Pancreas (tissue), 10 donors: ENCODE measurements at places on chromosomes 2 and 18. TPM values are rescaled to one million over a fixed set of nuclear protein-coding genes. Genes with fewer than 3 reads are reported as not detected.

Gene DPY30
- polyA plus RNA-seq: 46.8 TPM

Gene POMC
- polyA plus RNA-seq: 8.2 TPM

Gene IL36B
- polyA plus RNA-seq: not detected

Gene KLHL41
- 2.7 TPM for polyA plus RNA-seq

Gene SLC38A11
- polyA plus RNA-seq: 3.9 TPM

Gene ERMN
- polyA plus RNA-seq: 0.54 TPM

Gene STARD6
- polyA plus RNA-seq: not detected

Gene MRPL33
- polyA plus RNA-seq: 120 TPM

Gene RIT2
- polyA plus RNA-seq: not detected

Gene MYO3B
- 0.38 TPM for polyA plus RNA-seq

Gene FOXI3
- polyA plus RNA-seq: not detected

Gene PKP4
- polyA plus RNA-seq: 20.4 TPM

Gene LRP2
- polyA plus RNA-seq: not detected

Gene WNT10A
- 0.05 TPM for polyA plus RNA-seq

Gene PUM2
- 17.0 TPM for polyA plus RNA-seq

Gene ASXL3
- 0.57 TPM for polyA plus RNA-seq

Gene SIX3
- 1.4 TPM for polyA plus RNA-seq

Gene SERPINB12
- polyA plus RNA-seq: not detected

Gene SIX2
- 4.2 TPM for polyA plus RNA-seq

Gene CMPK2
- 1.7 TPM for polyA plus RNA-seq

Gene TPO
- polyA plus RNA-seq: 8.2 TPM

Gene ARHGEF4
- polyA plus RNA-seq: 31.6 TPM

Gene CFAP53
- 1.2 TPM for polyA plus RNA-seq

Gene ILKAP
- 91.6 TPM for polyA plus RNA-seq

Gene PRR30
- not detected for polyA plus RNA-seq

Gene LAMA3
- polyA plus RNA-seq: 2.1 TPM

Gene CDH7
- polyA plus RNA-seq: not detected

Gene SMC6
- 7.0 TPM for polyA plus RNA-seq

Gene RAMP1
- polyA plus RNA-seq: 87.6 TPM

Gene CRYBA2
- polyA plus RNA-seq: 66.3 TPM

Gene MBD2
- 15.7 TPM for polyA plus RNA-seq

Gene ANXA4
- 215 TPM for polyA plus RNA-seq

Gene RNF125
- 1.2 TPM for polyA plus RNA-seq

Gene CPLX4
- not detected for polyA plus RNA-seq

Gene GCG
- polyA plus RNA-seq: 9,451 TPM

Gene PGAP1
- polyA plus RNA-seq: 3.1 TPM

Gene ABCB11
- polyA plus RNA-seq: 0.04 TPM

Gene ZSCAN30
- 13.9 TPM for polyA plus RNA-seq
